ENCODE measurements at places on chromosomes 11 and 22.

DNA sequence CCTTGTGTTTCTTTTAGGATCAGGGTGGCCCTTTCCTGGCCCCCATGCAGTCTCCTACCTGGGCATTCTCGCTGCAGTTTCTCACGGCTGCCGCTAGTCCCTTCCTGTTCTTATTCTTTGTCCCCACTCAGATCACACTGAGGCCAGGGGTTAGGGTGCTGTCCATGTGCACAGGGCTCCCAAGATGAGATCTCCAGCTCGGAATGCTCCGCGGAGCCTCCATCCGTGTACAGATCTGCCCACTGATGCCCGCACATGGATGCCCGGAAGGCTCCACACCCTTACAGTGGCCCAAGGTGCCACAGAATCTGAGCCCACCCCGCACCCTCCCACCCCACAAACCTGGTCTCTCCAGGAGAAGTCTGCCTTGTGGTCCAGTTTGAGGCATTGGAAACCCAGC lies 457.3 kb downstream of the TBC1D22A start:
- DNase-seq: no peak

GRCh38 chr11:78588517-78588916 lies 13.9 kb upstream of the NARS2 start:
- DNase-seq: no peak

GRCh38 chr22:41021061-41021612 lies 70.0 kb downstream of the RBX1 start:
- no peak for DNase-seq

GRCh38 chr22:49748514-49748913 lies 79.2 kb downstream of the BRD1 start:
- DNase-seq: no peak

GRCh38 chr11:75205564-75206020 lies 35.0 kb upstream of the TPBGL start:
- DNase-seq: no peak

GRCh38 chr22:39097098-39098020 lies at the start of gene APOBEC3H:
APOBEC3H (plus strand) TSS chr22:39097244; CDS start chr22:39100279, 3,035 bp downstream.
- DNase-seq: peak; percentile 10

DNA sequence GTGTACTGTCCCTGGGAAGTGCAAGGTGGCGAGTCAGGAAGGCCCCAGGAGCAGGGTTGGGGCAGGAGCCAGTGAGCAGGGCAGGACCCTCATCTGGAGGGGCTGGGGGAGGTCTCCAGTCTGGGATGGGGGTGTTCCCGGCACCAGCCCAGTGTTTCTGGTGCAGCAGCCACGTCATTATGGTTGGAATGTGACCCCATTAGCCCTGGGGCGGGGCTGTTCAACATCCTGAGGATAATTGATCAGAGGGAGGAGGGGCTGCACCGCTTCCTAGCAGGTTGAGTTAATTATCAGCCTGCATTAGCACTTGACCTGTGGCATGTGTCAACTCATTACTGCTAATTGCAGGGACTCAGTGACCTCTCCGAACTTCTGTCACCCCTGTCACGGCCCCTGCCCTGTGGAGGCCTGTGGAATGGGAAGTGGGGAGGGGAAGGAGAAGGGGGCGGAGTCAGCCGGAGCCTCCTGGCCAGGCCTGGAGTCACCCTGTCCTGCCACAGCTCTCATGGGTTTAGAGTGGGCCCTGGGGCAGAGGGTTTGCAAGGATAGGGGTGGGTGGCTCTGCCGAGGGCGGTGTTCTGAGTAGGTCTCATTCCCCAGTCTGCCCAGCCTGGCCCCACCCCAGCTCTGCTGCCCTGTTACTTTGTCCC lies 52.8 kb upstream of the CCDC188 start:
- DNase-seq: peak; percentile 8

DNA sequence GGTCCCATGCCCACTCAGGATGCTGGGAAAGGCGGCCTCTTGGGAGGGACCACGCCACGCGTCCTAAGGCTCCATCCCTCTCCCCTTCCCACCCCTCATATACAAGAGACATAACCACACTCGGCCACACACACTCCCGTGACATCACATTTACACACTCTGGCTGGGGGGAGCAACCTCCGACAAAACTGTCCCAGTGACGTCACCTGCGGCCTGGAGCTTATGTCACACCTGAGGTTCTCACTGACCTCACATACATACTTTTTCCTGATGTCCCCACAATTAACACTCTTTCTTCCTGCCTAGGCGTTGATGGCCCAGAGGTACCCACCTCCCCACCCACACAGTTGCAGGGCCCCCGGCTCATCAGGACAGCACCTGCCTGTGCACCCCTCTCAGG lies 1.9 kb downstream of the ELFN2 start:
- DNase-seq: no peak

GRCh38 chr11:64007629-64008282 lies 21.5 kb downstream of the OTUB1 start:
- peak; percentile 34 for DNase-seq

- DNase-seq: peak; percentile 69
Measured at GRCh38 chr11:108616549-108616948, 23.0 kb upstream of the EXPH5 start.

GRCh38 chr11:75260396-75261170 lies 20.0 kb downstream of the TPBGL start:
- DNase-seq: no peak

DNA sequence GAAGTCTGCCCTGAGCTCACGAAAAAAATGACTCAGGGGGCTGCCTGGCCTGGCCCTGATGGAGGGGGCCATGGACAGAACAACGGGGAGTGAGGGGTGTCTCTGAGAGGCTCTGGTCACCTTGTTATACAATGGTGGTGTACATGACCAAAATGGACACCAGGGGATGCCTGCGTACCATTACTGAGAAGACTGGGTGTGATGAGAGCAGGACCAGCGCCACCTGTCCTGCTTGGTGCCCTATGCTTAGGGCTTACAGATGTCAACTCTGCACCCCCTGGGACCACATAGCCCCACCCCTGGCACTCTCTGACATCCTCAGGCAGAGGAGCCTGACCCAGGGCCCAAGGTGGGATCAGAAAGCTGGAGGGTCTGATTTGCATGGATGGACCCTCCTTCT lies 104.8 kb downstream of the ZNF280B start:
- DNase-seq: no peak

GRCh38 chr11:76209375-76209972 lies 3.2 kb upstream of the WNT11 start:
- DNase-seq: no peak

- no peak for DNase-seq
Measured at GRCh38 chr11:15541079-15541478, 426.4 kb downstream of the INSC start.

DNA sequence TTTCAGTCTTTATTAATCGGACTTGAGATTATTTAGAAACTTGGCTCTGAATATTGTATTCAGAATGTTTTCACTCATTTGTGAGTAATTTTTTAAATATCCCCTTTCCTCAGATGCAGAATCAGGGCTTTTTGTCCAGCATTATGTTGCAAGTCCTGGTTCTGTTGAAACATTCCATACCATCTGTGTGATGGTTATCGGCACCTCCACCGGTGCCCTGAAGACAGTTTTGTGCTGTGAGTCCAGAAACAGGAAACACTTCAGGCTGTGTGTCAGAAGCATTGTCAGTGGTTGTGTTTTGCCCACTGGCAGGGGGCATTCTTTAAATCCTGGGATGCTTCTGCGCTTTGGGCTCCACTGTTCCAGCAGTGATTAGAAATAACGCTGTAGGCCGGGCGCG lies 20.4 kb downstream of the CDPF1 start:
- peak; percentile 47 for DNase-seq

- peak; percentile 29 for DNase-seq
Measured at GRCh38 chr22:31818481-31819392, 64.9 kb downstream of the DEPDC5 start.

GRCh38 chr11:102138670-102139069 lies 28.4 kb downstream of the YAP1 start:
- peak; percentile 65 for DNase-seq

- DNase-seq: peak; percentile 88
Measured at GRCh38 chr11:11978792-11979487, 29.5 kb downstream of the DKK3 start.

- peak; percentile 65 for DNase-seq
Measured at GRCh38 chr11:47861728-47862127, 13.6 kb upstream of the NUP160 start.

GRCh38 chr22:50016988-50017700 lies 4.6 kb upstream of the IL17REL start:
- DNase-seq: no peak

GRCh38 chr11:19975414-19975990 lies 184.8 kb downstream of the DBX1 start:
- DNase-seq: no peak

- no peak for DNase-seq
Measured at GRCh38 chr22:26515931-26516330, 3.7 kb upstream of the TFIP11 start.

GRCh38 chr11:104858882-104859775 lies 39.1 kb downstream of the CASP12 start:
- DNase-seq: no peak

- no peak for DNase-seq
Measured at GRCh38 chr22:38675833-38676232, 5.9 kb upstream of the TOMM22 start.

DNA sequence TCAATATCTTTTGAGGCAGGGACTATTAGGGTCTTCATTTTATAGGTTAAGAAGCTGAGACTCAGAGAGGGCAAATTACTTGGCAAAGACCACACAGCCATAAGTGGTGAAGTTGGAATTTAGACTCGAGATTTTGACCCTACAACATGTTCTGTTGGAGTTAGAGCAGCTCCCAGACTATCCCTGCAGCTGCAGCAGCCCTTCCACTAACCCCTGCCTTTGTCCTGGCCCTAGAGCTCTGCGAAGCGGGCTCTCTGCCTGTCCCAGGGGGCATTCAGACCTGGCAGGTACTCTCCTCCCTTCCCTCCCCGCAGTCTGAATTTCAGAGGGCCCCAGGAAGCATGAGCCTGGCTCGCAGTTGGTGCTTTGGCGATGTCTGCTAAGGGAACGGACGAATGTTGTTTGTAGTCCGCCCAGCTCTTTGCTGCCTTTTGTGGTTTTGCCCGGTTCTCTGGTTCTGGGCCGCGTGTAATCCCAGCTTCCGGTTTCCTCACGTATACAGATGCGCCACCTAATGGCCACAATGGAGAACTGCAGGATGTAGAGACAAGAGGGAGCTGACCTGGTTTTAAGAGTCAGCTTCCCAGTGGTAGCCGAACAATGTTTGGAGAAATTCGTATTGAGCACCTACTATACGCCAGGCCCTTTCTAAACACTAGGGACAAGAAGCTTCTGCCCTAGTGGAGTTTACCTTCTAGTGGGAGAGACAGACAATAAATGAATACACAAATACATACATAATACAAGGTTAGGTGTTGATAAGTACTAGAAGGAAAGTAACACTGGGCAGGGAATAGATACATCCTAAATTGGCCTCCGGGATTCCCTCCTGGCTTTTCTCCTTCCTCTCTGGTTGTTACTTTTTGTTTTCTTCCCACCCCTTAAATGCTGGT lies 125.2 kb downstream of the ST3GAL4 start:
- DNase-seq: peak; percentile 95

DNA sequence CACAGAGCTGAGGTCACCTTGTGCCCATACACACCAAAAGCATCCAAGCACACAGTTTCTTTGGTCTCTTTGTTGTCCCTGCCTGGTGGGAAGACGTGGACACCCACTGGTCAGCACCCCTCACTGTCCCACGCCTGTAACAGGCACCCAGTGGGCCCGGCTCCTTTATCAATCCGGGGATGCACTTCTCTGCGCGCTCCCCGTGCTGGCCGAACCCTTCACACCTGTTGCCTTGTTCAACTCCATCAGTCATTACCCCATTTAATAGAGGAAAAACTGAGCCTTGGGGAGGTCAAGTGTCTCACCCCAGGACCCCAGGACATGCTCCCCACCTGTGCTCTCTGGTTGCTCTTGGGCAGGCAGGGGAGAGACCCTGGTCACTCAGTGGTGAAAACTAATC lies 49.7 kb upstream of the FGF3 start:
- DNase-seq: no peak

- peak; percentile 87 for DNase-seq
Measured at GRCh38 chr22:38696606-38697424, 3.9 kb downstream of the JOSD1 start.

DNA sequence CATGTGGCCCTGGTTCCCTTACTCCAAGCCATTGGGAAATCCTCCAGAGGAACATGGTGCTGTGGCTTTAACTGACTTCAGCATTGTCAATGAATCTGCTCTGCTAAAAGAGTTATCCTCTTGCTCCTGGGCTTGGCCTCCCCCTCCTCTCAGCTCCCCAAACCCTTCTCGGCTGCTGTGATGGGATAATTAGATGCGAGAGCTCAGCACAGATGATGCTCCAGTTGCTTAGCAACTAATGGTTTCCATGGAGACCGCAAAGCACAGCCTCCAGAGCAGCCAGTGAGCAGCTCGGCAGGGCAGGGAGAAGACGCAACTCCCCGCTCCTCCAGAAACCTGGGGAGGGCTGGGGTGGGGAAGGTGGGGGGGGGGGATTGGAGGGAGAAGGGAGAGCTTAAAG lies 2.8 kb upstream of the UPK2 start:
- DNase-seq: peak; percentile 44

GRCh38 chr22:17120281-17120680 lies 879 bp downstream of the TMEM121B start:
- peak; percentile 50 for DNase-seq

- DNase-seq: peak; percentile 56
Measured at GRCh38 chr11:123233280-123233974, 38.4 kb upstream of the CLMP start.

- no peak for DNase-seq
Measured at GRCh38 chr11:73653996-73654395, 7.6 kb downstream of the PLEKHB1 start.

- DNase-seq: no peak
Measured at GRCh38 chr11:8544807-8545206, 49.2 kb downstream of the STK33 start.

- DNase-seq: no peak
Measured at GRCh38 chr11:132520199-132520598, 1012.1 kb downstream of the OPCML start.

DNA sequence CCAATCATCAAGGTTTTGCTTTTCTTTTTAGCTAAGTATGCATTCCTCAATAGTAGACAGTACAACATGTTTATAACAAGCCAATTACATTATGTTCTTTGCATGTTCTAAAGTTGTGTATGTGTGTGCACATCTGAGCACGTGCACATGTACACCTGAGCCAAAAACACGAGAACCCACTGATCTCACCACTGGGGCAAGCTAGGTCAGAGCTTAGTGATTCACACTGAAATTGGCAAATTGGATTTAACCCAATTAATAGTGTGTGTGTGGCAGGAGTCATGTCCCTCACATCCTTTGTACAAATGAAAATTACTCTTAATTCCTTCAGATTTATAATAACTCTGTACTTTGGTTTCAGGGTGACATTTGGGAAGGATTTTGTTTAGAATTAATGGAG lies 145.7 kb upstream of the TEAD1 start:
- no peak for DNase-seq

GRCh38 chr11:44316659-44317240 lies 6.8 kb upstream of the ALX4 start:
- no peak for DNase-seq

DNA sequence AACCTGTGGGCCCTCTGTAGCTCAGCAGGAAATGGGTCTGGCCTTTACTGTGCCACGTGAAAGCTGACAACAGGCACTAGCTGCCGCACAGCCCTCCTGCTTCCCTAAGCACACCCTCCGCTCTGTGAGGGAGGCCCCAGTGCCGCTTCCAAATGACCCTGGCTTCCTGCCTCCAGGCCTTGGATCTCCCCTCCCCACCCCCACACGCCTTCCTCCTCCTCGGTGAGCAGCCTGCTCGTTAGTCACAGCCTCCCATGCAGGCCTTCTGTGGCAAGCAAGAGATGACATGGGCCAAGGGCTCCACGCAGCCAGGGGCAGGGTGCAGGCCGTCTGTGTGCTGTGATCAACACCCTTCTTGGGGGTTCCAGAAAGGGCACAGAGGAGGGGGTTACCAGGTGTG lies 15.3 kb upstream of the RASL10A start:
- peak; percentile 84 for DNase-seq

Data from choroid plexus epithelial cell (primary cell).